ENCODE measurements at places on chromosomes 2 and 18. TPM values are rescaled to one million over a fixed set of nuclear protein-coding genes. Genes with fewer than 3 reads are reported as not detected.

GRCh38 chr18:43389163-43389562 is 111.9 kb upstream of the SYT4 start:
- no peak for DNase-seq

GRCh38 chr18:76857476-76857875 is 35.1 kb downstream of the ZNF236 start:
- DNase-seq = no peak

- no peak for DNase-seq
Observed at GRCh38 chr2:64192664-64193105, 48.5 kb upstream of the PELI1 start.

- no peak for DNase-seq
Observed at GRCh38 chr18:45482286-45482685, 133.0 kb upstream of the SLC14A2 start.

GALNT14 gene
- total RNA-seq = not detected
